Aorta (tissue), 5 donors: ENCODE measurements at places on chromosomes 11 and 22. TPM values are rescaled to one million over a fixed set of nuclear protein-coding genes. Genes with fewer than 3 reads are reported as not detected.

JAML gene
- total RNA-seq, result 29.5 TPM

- DNase-seq, result no peak
Measured at GRCh38 chr11:112516755-112517154, 256.1 kb upstream of the PLET1 start.

- no peak for DNase-seq
Measured at GRCh38 chr22:42717197-42717928, 3.3 kb downstream of the A4GALT start.

GRCh38 chr11:105269862-105270261, 130.3 kb upstream of the CARD18 start:
- DNase-seq, result no peak

GRCh38 chr22:39253435-39254070, 8.8 kb upstream of the PDGFB start:
- peak; percentile 87 for DNase-seq
